ENCODE measurements at places on chromosomes 6 and 20. TPM values are rescaled to one million over a fixed set of nuclear protein-coding genes. Genes with fewer than 3 reads are reported as not detected.

- no peak overlapping the region for H3K27ac ChIP-seq
- H3K27me3 ChIP-seq: no peaks in the 10 kb centered on the region
- peaks cover 28% of the 10 kb centered on the region for H3K36me3 ChIP-seq
- no peak for DNase-seq
- H3K4me1 ChIP-seq: no peaks in the 10 kb centered on the region
- no peak overlapping the region for H3K4me3 ChIP-seq
These were observed 9.8 kb downstream of the MRPS18A start for GRCh38 chr6:43677759-43678158.

- H3K4me1 ChIP-seq: no peaks in the 10 kb centered on the region
- no peaks in the 10 kb centered on the region for H3K27me3 ChIP-seq
- H3K27ac ChIP-seq: no peak overlapping the region
- DNase-seq: no peak
These were observed 128.1 kb upstream of the AKAP12 start for GRCh38 chr6:151111670-151112069.

DNA sequence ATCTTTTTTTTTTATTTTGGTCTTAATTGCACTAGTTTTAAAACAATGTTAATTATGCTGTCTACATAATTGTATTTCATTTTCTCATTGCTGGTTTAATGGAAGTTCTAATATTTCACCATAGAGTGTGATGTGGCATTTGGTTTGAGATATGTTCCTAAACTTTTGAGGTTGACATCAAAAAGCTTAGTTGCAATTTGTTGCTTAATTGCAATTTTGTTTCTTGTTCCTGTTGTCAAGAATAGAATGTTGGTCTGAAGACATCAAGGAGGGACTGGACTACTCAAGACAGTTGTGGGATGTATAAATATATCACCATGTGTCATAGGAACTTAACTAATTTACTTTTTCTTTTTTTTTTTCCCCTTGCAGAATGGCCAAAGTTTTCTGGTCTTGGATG lies 12.5 kb downstream of the HSF2 start:
- H3K36me3 ChIP-seq: peaks cover 13% of the 10 kb centered on the region
- no peak overlapping the region for H3K27ac ChIP-seq
- H3K4me3 ChIP-seq: no peak overlapping the region
- H3K27me3 ChIP-seq: no peaks in the 10 kb centered on the region
- no peak for DNase-seq

GRCh38 chr6:52390361-52390727 lies 28.4 kb downstream of the PAQR8 start:
- no peak overlapping the region for H3K27ac ChIP-seq
- no peaks in the 10 kb centered on the region for H3K27me3 ChIP-seq
- peak; percentile 61 for DNase-seq
- H3K36me3 ChIP-seq: no peaks in the 10 kb centered on the region
- peak overlapping the region; percentile 46 for H3K4me3 ChIP-seq
- H3K4me1 ChIP-seq: peaks cover 20% of the 10 kb centered on the region

XKR7 gene
- total RNA-seq: 0.10 TPM

DNA sequence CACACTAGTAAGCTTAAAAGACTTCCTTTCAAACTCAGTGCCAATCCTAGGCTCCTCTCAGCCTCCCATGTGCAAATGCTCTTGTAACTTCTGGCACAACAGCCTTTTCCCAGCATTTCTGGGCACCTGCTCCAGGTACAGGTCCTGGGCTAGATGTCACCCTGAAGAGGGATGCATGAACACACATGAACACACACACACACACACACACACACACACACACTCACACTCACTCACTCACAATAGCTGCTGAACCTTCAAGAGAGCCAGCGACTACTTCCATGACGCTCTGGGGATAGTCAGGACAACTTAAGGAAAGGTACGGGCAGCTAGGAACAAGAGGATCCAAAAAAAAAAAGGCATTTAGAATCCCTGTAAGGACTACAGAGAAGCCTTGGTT lies 122.8 kb downstream of the INSM1 start:
- H3K4me1 ChIP-seq: no peaks in the 10 kb centered on the region
- DNase-seq: no peak
- peaks cover 9% of the 10 kb centered on the region for H3K36me3 ChIP-seq
- no peaks in the 10 kb centered on the region for H3K27me3 ChIP-seq
- no peak overlapping the region for H3K27ac ChIP-seq
